Cerebellar nuclear complex (tissue), 1 donor: ENCODE measurements at places on chromosomes 5 and 9.

GRCh38 chr9:127721391-127721821, 5.5 kb downstream of the TTC16 start:
- no peak for DNase-seq

GRCh38 chr9:130263601-130264413, 1.8 kb upstream of the HMCN2 start:
- DNase-seq = no peak

DNA sequence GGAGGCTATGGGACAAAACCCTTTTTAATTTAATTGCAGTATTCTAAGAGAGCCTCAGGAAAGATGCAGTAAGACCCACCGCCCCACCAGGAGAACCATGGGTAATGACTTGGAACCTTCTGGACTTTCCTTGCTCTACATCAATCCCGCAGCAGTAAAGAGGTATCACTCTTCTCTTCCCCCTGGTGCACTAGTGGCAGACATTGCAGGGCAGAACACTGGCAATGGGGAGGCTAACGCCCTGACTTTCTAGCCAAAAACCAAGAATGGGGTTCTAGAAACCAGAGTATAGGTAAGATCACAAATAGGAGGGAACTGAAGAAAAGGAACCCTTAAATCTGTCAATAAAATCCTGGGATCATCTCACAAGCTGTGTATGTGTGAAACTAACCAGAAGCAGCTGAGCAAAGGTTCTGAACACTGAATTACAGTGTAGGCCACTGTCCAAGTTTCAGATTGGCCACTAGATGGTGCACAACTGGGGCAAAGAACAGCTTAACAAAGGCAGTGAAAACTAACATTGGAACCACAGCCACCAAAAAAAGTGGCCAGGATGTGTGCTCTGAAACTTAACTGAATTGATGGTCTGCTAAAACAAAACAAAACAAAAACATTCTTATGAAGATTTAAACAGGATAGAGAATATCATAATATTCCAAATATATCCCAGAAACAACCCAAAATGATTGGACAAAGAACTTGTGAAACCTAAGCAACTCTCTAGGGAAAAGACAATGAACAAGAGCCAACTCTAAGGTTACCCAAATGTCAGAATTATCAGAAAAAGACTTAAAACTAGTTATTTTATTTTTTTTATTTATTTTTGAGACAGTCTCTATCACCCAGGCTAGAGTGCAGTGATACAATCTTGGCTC, 6.6 kb upstream of the FAM151B start:
- DNase-seq = no peak

DNA sequence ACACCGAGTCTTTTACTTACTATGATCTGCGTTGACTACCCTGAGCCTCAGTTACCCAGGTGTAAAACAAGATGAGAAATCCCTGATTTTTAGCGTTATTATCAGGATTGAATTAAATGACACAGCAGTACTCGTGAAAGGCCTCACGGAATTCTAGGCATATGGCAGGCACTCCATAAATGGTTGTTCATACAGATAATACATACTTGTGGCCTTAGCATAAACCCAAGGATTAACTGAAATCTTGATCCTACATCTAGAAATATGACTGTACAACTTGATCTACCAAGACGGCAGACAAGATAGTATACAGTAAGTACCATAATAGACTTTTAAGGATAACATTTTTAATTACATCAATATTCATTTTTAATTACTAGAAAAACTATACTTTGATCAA, 409.8 kb downstream of the BNC2 start:
- no peak for DNase-seq

DNA sequence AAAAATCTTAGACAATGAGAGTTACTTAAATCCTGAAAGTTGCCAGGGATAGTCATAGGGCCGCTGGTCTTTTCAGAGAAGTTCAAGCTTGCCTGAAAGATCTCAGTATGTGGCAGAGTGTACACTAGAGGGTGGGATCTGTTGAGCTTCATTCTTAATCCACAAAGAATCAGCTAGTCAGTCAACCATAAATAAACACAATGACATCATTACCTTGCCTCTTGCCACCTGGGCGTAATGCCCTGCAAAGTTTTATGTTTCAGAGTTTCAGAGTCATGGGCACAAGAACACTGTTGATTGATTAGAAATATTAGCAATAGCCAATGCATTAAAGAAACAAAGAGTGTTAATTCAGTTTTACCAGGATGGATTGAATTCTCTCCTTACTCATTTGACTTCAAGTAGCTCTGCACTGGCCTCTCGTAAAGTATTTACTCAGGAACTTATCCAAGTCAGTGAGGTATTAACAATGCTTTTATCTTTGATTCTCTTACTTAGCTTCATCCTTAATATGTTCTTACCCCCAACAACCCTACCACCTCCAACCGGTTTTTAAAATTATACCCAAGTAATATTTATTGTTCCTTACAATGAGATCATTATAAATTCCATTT, 14.3 kb upstream of the ANXA1 start:
- DNase-seq = no peak

- no peak for DNase-seq
These were observed 15.5 kb upstream of the MGAT1 start for GRCh38 chr5:180817893-180818674.

DNA sequence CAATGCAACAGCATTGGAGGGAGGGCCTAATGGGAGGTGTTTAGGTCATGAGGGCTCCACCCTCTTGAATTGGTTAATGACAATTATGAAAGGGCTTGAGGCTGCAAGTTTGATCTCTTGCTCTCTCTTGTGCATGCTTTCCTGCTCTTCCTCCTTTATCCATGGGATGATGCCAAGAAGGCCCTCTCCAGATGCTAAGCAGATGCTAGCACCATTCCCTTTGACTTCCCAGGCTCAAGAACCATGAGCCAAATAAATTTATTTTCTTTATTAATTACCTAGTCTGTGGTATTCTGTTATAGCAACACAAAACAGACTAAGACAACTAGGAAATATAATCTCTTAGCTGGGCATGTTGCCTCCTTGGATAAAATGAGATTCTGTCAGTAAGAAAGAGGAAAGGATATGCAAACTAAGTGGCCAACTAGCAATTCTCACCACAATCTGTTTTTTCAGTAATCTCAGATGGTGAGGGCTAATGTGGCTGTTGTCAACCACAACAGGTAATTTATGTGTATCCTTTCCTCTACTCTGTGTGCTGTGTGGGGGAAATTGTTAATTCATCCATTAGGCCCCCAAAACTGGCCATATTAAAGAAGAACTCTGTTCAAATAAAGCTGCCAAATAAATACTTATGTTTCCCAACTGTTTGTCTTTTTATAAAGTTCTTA, 269.1 kb upstream of the CD180 start:
- no peak for DNase-seq

DNA sequence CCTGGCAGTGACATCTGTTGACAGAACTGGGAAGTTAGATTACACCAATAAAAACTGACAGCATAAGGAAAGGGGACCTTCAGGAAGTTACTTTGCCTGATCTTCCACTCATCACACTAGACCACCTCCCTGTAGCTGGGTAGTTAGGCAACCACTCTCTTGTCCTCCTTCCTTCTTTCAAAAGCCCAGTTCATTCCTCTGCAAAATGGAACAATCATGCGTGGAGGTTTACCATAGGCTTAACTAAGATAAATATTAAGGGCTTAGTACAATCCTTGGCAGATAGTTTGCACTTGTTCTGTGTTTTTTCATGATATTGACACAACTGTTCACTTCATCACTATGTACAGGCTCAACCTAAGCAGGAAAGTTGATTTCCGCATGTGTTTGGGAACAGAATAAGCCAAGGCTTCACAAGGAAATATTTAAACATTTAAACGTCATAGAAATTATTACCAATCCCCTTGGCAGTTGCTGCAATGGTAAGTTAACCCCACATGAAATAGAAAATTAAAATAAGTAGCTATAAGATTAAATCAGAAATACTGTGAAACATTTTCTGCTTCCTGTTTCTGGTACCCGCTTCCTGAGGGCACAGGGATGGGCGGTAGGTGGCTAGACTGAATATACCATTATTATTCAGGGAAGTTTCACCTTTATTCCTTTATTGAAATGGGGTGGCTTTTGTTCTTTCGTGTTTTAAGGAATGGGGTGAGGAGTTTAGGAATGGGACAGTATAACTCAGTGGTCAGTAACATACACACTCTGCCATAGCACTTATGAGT, 9.9 kb upstream of the PTGER4 start:
- DNase-seq = no peak

DNA sequence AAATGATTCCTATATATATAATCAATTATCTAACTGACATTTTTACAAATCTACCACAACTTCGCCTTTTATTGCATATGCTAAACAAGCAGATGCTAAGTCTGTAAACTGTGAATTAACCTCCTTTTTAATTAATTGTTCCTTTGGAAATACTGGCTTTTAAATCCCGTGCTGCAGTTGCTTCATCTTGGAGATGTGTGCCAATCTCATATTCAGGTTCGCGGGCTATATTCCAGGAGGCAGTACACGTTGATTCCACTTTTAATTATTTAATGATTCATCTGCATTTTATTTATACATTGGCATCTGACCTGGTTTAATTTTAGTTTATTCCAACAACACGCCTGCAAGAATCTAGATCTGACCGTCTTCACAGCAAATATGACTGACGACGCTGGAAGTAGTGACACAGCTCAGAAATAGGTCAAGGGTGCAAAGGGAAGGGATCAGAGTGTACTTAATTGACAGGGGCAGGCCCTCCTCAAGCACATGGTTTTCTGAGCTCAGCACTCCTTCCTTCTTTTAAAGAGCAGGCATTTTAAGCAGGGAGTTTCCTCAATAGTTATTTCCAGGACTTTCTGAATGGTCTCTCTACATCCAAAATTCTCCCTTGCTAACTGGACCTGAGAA, 125.2 kb downstream of the GLIS3 start:
- DNase-seq = no peak

GRCh38 chr5:24110004-24110615, 534.7 kb downstream of the CDH10 start:
- no peak for DNase-seq

DNA sequence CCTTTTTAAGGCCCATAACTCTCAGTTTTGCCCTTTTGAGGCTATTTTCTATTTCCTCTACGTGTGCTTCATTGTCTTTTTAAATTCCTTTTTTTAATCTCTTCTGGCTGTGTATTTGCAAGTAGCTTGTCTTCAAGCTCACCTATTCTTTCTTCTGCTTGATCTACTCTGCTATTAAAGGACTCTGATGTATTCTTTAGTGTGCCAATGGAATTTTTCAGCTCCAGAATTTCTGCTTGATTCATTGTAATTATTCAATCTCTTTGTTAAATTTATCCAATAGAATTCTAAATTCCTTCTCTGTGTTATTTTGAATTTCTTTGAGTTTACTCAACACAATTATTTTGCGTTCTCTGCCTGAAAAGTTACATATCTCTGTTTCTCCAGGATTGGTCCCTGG, 178.7 kb downstream of the FAM170A start:
- no peak for DNase-seq
